ENCODE measurements at places on chromosomes 12 and 14.
A peak's percentile ranks its signal among the peaks of the same experiment; 100 is the strongest.

GRCh38 chr14:68607867-68608573, 184.8 kb downstream of the ZFP36L1 start:
- no peak for DNase-seq

DNA sequence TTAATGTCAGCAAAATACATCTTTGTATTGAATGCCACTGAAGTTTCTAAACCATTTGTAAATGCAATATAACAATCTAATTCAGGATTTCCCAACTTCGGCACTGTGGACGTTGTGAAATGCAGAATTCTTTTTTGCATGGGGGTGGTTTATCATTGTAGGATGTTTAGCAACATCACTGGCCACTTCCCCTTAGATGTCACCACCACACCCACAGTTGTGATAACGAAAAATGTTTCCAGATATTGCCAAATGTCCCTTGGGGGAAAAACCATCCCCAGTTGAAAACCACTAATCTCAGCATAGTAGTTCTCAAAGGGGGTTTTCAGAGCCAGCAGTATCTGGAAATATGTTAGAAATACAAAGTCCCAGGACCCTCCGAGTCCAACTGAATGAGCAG, 203.3 kb downstream of the NAV3 start:
- peak; percentile 84 for DNase-seq

GRCh38 chr12:63900922-63901793, 56.7 kb downstream of the SRGAP1 start:
- DNase-seq = no peak

- DNase-seq = no peak
These were observed 32.9 kb downstream of the ADIPOR2 start for GRCh38 chr12:1723721-1724120.

DNA sequence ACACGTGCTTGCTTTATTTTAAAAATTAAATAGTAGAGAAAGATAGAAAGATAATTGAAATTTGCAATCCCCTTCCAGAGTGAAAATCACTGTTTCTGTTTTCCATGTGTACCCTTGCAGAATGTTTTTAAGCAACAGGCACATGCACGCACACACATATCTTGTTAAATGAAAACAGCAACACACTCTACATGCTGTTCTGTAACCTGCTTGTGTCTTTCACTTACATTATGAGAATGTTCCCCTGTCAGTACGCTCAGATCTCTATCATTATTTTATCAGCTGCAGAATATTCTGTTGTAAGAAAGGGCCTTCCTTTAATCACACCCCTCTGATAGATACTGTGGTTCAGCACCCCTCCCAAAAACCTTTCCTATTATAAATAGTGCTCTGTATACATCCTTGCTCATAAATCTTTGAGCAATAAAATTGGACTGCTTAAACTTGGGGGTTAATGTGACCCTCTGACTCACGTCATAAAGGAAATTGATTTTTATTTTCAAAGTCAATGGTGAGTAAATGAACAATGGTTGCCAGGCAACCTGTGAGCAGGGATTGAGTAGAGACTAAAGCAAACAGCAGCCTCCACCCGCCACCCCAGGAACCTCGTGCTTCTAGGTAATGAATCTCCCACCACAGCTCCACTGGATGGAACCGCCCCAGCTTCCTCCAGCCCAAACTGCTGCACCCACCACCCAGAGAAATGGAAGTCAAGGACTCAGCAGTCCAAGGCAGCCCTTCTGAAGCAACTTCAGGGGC, 31.9 kb upstream of the CHGA start:
- DNase-seq = no peak

GRCh38 chr12:130144256-130144655, 18.0 kb upstream of the FZD10 start:
- DNase-seq = no peak

DNA sequence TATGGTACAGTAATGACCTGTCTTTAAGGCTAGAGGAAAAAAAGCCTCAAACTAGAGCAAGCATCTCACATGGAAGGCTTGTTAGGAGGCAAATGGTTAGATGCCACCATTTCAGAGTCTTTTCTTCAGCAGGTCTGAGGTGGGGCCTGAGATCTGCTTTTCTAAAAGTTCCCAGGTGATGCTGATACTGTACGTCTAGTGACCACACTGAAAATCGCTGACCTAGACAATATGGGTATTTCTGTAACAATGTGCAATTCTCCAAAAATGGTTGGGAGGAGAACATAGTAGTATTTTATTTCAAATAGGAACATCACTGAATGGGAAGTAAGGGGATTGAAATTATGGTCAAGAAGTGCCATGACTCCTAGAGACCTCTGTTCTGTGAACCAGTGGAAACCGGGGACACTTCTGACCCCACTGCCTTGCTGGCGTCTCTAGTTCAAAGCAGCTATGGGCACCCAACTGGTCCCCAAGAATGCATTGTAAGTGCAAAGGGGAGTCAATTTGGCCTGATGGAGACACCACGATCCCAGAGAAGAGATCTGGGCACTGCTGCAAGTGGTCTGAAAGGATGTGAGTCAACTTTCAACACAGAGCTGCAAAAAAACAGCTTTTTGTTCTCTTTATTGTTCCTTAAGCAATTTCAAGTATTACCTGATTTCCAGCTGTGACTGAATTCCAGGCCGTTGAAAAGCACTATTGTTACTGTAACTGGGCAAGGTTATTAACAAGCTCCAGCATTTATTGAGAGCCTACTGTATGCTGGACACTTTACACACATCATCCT, 54.4 kb upstream of the PLEKHG7 start:
- DNase-seq = peak; percentile 21

GRCh38 chr12:121939186-121939585, 20.8 kb downstream of the CFAP251 start:
- DNase-seq = no peak

Data from choroid plexus epithelial cell (primary cell).